GM23248 (cell line): ENCODE measurements at places on chromosomes 4 and X. TPM values are rescaled to one million over a fixed set of nuclear protein-coding genes. Genes with fewer than 3 reads are reported as not detected.

GRCh38 chr4:14368391-14368790, 633.9 kb upstream of the CPEB2 start:
- no peak for DNase-seq

GRCh38 chr4:14392378-14392777, 609.9 kb upstream of the CPEB2 start:
- DNase-seq = no peak

ZNF595 gene
- total RNA-seq = 7.1 and 8.3 TPM in 2 replicates

DNA sequence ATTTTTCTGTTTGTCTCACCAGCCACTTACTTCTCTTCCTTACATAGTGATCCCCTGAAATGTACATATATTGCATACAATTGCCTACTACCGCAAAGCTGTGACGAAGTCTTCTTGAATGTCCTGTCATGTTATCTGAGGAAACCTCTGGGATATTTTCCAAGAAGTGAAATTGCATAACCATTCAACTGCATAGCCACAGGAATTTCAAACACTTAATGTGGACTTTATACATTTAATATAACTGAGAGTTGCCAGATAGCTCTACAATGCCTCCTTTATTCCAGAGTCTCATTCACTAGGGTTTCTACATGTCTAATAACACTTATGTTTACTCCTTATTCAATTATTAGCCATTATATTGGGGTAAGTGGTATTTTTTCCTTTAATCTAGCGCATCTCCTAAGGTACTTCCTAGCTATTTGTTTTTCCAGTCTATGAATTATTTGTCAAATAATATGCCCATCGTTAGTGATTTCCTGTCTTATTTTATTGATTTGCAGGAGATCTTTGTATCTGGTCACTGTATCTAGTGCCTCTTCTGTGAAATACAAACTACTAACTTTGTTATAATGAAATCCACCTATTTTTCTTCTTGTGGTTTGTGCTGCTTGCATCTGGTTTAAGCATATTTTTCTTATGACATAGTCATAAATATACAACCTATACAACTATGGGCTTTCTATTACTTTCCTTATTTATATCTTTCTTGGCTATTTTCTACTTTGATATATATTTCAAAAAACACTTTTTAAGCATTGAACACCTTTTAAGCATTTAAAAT, 69.2 kb upstream of the GRID2 start:
- peak; percentile 92 for DNase-seq

GRCh38 chrX:8668813-8669212, 63.1 kb downstream of the ANOS1 start:
- no peak for DNase-seq

PRDM8 gene
- total RNA-seq = 4.4 and 7.0 TPM in 2 replicates

DNA sequence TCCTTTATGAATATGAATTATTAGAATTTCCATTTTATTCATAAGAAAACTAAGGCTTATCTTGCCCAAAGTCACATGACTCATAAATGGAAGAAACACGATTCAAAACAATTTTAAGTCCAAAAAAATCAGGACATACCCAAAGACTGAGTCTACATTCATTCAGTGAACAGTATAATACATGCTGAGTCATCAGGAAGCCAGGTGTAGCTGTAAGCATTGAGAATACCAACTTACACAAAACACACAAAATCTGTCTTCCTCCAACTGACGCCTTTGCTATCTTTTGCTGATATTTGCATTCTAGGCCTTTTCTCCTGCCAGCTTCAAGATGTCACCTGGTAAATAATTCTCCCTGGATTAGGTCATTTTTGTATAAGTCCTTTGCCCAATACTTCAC, 520.1 kb upstream of the GALNT7 start:
- DNase-seq = no peak
